ENCODE measurements at places on chromosomes 7 and 10.
A peak's percentile ranks its signal among the peaks of the same experiment; 100 is the strongest.

GRCh38 chr7:155395176-155395797, 62.6 kb upstream of the EN2 start:
- DNase-seq = no peak

DNA sequence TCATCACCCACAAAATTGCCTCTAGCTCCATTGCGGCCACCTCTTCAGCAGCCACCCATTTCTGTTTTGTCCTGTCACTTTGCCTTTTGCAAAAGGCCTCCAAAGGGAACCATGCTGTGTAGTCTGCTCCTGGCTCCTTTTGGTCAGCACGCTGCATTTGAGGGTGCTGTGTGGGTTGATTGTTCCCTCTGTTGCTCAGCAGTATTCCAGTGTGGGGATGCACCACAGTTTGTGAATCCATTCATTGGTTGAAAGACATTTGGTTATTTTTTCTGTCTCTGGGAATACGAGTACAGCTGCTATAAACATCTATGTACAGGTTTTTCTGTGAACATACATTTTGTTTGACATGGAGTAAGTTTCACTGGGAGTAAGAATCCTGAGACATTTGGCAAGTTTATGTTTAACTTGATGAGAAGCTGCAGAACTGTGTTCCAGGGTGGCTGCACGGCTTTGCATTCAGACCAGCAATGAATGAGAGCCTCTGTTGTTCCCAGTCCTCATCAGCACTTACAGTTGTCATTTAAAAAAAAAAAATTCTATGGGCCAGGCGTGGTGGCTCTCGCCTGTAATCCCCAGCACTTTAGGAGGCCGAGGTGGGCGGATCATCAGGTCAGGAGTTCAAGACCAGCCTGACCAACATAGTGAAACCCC, 82.3 kb downstream of the UBE3C start:
- DNase-seq = no peak

DNA sequence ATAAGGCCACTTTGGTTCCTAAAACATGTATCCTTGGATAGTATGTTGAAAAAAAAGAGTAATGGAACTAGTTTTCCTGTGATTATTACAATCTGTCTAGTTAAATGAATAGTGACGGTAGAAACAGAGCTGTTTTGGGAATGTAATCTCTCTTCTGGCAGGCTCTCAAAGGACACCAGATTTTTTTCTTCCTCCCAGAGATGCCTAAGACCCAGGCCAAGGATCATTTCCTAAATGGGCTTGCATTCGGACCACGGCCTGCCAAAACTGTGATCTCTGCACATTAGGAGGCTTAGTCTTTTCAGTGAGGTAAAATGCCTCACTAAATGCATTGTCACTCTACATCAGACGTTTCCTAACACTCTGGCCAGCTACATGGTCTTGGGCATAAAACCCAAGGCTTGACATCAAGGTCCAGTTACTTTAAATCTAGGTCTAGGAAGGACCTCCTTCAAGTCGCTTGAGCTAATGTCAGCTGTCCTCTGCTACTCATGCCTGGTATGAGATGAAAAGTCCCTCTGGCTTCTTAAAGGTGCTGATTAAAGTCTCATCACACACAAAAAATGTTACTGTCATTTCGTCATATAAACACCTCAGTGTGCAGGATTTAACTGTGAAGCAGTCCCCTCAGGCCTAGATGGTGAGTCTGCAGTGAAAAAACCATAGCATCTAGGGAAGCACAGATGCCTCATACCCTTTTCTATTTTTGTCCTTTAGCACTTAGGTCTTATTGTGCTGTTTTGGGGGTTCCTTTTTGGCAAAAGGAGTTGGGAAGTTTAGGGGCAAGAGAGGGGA, 47.7 kb downstream of the DLD start:
- no peak for DNase-seq

DNA sequence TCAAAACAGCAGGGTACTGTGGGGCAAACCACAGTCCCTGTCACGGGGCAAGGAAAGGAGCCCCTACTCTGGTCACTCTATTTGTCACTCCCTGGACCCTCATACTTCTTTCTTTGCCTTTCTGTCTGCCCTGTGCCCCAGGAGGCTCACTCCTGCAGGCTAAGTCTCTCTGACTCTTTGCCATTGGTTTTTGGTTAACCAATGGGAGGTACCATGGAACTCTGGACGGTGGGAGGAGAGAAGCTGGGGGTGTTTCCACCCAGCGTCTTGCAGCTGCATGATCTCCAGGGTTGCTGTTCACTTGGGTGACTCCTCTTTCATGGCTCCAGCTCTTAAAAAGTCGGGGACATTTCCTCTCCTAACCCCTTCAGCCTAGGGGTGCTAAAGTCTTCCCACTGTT, 15.4 kb upstream of the EIF5AL1 start:
- no peak for DNase-seq

- peak; percentile 51 for DNase-seq
Measured at GRCh38 chr7:127253281-127254162, 781 bp upstream of the GRM8 start.

- DNase-seq = peak; percentile 40
Measured at GRCh38 chr10:120336911-120337540, 120.0 kb upstream of the PLPP4 start.

- DNase-seq = no peak
Measured at GRCh38 chr7:17396692-17397091, 98.2 kb downstream of the AHR start.

- DNase-seq = no peak
Measured at GRCh38 chr7:114969096-114969495, 47.2 kb downstream of the MDFIC start.

- DNase-seq = no peak
Measured at GRCh38 chr10:126252884-126253610, 135.2 kb downstream of the ADAM12 start.

- no peak for DNase-seq
Measured at GRCh38 chr7:3312583-3312982, 11.5 kb downstream of the SDK1 start.

GRCh38 chr10:79244841-79245504, 102.3 kb upstream of the PPIF start:
- peak; percentile 44 for DNase-seq

GRCh38 chr10:2978574-2979273, 88.6 kb upstream of the PFKP start:
- DNase-seq = no peak

GRCh38 chr7:19620470-19620869, 88.4 kb downstream of the POLR1F start:
- DNase-seq = no peak

DNA sequence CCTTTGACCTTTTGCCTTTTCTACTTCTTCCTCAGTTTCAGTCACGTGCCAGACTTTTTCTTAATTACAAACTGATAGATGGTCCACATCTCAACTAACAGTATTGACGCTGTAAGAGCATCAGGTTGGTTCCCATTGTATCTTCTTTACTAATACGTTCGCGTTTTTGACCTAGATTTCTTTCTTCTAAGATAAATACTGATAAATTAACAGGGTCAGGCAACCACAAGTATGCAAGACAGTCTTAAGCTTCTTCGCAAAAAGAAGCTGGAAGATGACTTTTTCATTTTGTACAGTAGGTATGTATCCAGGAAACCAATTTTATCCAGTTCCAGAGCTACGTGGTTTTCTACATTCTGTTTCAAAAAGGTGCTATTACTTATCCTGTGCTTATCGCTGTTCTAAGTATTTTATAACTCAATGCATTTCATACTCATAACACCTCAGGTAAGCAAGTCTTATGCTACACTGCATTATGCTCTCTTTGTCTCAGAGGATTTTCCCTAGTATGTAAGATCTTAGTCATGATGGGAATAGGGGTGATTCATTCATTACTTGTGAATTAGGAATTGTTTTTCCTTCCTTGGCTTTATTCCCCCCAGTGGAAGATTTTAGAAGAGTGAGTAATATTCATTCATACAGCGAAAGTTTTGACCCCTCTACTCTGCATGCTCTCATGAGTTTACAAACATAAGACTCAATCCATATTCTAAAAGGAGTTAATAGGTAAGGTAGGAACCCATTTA, 955 bp downstream of the DUS4L start:
- no peak for DNase-seq

DNA sequence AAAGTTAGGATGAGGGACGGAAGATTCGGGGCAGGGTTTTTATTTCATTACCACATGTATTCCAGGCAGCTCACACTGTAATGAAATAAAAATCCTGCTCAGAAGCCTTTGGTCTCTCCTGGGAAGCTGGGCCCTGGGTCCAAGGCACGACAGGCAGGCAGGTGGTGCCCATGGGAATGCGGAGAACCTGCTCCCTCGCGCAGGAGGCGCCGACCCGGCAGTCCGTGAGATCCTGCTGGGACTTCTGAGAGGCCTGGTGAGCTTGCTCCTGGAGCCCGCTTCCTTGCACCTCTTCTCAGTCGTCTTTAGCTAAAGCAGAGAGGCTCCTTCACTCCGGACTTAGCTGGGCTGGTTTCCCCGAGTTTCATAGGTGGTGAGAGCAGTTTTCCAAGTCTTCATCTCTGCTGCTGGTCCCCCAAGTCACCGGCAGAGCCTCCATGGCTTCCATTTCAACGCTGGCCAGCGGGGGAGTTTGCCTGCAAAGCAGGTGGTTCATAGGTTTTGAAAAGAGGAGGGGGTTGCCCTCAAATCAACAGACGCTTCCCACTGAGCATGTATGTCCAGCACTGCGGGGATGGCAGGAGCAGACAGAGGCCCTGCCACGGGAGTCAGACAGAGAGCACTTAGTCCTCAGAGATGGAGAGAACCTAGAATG, 24.5 kb downstream of the IL15RA start:
- DNase-seq = no peak

DNA sequence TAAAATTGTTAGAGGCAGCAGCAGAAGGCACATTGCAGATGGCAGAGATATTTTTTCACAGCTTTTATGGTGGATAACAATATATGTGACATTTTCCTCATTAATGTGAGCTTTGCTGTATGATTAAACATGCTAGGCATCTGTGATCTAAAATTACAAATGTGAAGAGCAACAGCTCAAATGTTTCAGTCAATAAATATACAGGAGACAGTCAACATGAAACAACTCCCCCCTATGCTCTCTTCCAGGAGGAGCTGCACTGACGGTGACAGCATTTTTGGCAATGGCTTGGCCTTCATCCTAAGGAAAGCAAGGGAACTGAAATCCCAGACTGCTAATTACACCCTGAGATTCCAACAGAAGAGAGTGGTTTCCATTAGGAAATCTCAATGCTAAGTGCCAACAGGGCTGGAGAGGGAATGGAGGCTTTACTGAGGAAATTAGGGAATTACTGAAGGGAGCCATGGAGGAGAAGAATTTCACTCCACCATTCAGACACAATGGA, 51.4 kb upstream of the GRB10 start:
- no peak for DNase-seq

- DNase-seq = no peak
Measured at GRCh38 chr7:16647435-16647960, 1.5 kb downstream of the BZW2 start.

GRCh38 chr7:34311591-34311990, 346.4 kb upstream of the NPSR1 start:
- no peak for DNase-seq

DNA sequence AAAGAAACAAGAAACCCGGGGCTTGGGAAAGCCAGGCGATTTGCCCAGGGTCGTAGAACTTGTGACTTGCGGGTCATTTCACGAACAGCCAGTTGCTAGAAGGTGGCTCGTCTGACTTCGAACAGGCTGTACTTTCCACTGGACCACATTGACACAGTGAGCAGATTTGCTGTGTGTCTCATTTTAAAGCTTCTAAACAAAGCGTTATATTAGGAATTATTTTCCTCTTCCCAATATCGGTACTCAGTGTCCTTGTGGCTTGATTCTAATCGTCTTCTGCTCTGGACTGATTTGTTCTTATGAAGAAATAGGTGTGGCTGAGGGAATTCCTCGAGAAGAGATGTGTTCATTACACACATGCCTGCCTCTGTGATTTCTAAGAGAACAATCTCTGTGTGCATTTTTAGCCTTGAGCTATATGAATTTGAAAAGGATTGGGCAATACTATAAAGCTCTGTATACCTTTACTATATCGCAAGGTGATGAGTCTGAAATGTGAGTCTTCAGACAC, 150.0 kb upstream of the PRR15 start:
- DNase-seq = no peak

DNA sequence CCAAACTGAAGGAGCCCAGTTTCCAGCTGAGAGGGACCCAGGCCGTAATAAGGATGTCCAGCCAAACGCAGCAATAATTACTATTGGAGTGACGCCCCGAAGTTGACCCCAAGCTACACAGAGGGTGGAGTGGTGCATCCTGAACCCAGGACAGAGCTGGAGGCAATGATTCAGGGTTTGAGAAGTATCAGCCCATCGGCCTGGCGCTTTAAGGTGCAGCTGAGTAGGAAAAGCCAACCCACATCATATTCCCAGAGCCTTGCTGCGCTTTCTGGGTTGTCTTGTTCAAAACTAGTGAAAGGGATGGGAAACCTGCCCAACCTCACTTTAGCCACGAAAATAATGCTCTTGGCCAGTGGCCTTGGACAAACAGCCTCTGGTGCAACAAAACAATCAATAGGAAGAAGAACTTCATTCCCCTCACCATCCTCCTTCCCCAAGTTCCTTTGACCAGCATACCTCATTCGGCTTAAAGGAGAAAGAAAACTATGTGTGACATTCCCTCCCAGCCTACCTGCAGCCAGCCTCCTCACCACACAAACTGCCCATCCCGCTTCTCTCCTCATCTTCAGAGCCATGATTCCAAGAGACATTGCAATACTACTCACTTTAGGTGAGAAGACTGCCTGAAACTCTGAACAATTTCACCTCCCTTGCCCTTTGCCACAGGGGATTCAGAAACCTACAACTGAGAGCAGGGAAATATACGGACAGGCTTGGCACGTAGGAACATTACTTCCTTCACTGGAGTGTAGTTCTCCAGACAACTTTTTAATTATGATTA, 217.2 kb upstream of the MKLN1 start:
- no peak for DNase-seq

DNA sequence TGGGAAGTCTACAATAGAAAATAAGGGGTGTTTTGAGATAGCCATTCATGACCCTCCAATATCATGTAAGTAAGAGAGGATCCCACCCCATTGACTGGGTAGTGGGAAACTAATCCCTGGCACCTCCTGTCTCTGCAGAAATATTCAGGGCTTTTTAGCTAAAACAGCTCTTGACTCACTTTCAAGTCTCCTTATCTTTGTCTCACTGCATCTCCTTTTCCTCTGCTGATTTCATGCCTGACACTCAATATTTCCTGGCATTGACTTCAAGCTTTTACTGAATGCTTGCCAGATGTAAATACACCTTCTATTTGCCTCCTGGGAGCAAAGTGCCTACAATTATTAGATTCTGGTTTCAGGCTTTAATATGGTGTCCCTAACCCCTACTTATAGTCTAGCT, 57.1 kb downstream of the CHRM2 start:
- no peak for DNase-seq

DNA sequence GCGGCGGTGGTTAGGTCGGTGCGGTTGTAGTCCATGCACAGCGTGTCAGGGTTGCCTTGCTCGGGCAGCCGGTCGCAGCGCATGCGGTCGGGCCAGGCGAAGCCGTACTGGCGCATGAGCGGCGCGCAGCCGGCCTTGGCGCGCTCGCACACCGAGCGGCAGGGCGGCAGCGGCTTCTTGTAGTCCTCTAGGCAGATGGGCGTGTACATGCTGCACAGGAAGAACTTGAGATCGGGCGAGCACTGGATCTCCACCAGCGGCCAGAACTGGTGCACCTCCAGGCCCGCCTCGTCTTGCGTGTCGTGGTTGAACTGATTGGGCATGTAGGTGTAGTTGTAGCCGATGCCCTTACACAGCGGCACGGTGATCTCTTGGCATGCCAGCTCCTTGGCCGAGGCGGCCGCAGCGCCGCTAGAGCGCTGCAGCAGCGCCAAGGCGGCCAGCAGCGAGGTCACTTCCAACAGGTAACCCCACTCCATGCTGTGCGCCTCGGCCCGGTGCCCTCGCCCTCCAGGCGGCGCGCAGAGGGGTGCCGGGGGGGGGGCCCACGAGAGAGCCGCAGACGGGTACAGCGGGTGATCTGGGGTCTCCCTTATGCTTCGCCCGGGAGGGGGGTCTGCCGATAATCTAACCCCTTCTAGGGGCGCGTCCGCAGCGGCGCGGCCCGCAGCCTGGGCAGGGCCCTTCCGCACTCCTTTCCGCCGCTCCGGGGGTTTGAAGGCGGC, 983 bp downstream of the FZD8 start:
- peak; percentile 38 for DNase-seq
